Activated naive CD8-positive, alpha-beta T cell treated with anti-CD3 and anti-CD28 coated beads, Interleukin-2, amount 10 ng/mL, durations not matched to agents 7 days and 5 days (primary cell): ENCODE measurements at places on chromosomes 16 and 17. TPM values are rescaled to one million over a fixed set of nuclear protein-coding genes. Genes with fewer than 3 reads are reported as not detected.

GRCh38 chr16:49773534-49774475 is 82.1 kb downstream of the ZNF423 start:
- H3K27me3 ChIP-seq = peaks cover 2% of the 10 kb centered on the region
- DNase-seq = no peak
- H3K4me1 ChIP-seq = no peaks in the 10 kb centered on the region
- H3K36me3 ChIP-seq = no peaks in the 10 kb centered on the region

DNA sequence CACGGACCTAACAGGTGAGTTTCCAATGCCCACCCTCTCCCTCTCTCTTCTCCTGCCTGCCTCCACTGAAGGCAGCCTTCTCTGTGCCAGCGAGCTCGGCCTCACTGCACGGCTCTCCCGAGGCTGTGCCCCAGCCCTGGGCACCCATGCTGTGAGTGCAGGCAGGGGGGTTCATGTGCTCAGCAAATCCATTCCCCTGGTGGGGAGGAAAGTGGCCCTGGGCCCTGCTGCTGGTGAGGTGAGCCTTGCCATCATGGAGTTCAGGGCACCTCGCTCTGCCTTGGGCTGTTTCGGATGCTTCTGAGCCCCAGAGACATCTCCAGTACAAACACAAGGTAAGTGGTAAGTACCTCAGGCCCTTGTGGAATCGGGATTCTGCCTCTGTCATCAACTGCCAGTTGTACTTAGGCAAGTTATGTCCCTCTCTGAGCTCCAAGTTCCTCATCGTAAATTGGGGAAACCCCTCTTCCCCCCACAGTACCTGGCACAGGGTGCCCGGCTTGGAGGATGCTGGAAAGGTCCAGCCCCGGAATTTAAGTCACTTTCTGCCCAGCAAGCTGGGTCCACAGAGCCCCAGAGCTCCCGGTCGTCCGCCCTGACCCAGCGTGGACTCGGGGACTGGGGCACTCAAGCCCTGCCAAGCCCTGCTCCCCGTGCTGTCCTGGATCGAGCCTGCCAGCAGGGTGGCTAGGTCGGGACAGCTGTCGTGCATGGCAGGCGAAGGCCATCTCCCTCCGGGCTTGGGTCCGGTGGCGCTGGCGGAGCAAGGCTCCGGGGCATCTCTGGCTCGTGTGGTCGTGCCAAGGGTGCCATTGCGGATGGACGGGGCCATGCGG is 684 bp upstream of the NUDT16L1 start:
- H3K27ac ChIP-seq = peak overlapping the region; percentile 83
- DNase-seq = no peak
- H3K4me1 ChIP-seq = peaks cover 12% of the 10 kb centered on the region
- no peaks in the 10 kb centered on the region for H3K27me3 ChIP-seq

- no peaks in the 10 kb centered on the region for H3K27me3 ChIP-seq
- DNase-seq = no peak
- no peak overlapping the region for H3K27ac ChIP-seq
- H3K4me1 ChIP-seq = no peaks in the 10 kb centered on the region
- H3K4me3 ChIP-seq = no peak overlapping the region
Observed at GRCh38 chr17:51947160-51947735, 211.3 kb downstream of the CA10 start.

DNA sequence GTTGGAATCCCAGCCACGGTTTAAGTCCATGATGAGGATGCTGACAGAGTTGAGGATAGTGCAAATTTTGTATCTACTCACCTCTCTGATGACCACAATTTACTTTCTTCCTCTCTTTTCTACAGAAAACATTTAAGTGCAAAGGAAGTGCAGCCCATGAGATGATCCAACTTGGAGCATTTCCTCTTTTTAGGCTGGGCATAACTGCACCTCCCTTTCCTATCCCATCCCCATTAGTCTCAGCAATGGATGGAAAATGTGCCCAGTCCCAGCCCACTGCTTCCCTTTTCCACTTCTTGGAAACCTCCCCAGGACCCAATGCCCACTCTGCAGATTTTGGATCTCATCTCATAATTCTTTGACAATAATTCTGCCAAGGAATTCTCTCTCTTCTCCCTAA is 16.6 kb upstream of the CCL8 start:
- no peaks in the 10 kb centered on the region for H3K36me3 ChIP-seq
- peaks cover 9% of the 10 kb centered on the region for H3K27me3 ChIP-seq
- H3K27ac ChIP-seq = no peak overlapping the region
- peaks cover 9% of the 10 kb centered on the region for H3K4me1 ChIP-seq
- no peak for DNase-seq

DNA sequence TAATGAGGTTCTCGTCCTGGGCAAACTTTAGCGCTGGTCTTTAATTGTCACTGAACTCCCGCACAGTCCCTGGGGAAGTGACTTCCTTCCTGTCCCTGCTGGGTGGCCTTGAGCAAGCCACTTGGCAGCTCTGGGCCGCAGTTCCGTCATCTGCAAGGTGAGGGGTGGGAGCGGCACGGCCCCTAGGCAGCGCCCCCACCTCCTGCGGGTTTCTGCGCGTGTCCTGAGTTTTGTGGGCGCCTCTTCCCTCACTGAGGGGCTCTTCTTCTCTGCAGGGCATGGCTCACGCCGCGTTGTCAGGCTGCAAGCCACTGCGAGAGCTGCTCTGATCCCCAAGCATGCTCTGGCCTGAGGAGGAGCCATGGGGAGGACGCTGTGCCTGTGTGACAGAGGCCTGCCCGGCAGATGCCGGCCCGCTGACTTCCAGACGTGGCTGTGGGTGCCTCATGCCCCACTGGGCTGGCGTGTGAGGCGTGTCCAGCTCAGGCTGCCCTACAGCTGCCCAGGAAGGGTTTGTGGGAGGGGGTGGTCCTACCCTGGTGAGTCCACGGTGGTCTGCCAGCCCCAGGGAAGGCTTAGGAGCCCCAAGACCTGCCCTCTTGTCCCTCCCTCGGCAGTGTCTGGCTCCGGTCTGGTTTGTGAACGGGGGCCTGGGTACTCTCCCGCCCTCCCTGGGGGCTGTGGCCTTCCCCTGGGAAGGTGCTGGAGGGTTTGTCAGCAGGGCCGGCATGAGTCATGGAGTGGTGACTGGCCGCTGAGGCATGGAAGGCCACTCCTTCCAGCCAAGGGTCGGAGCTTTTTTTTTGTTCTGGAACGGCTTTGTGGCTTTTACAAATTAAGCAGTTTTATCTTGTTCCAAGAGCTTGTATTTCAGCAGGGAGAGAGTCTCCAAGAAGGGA is 182.0 kb downstream of the SEC14L1 start:
- H3K27me3 ChIP-seq = no peaks in the 10 kb centered on the region
- H3K4me1 ChIP-seq = peaks cover 50% of the 10 kb centered on the region
- H3K27ac ChIP-seq = no peak overlapping the region

- peaks cover 19% of the 10 kb centered on the region for H3K36me3 ChIP-seq
- no peak for DNase-seq
- H3K27me3 ChIP-seq = no peaks in the 10 kb centered on the region
- no peak overlapping the region for H3K27ac ChIP-seq
- H3K4me3 ChIP-seq = no peak overlapping the region
Observed at GRCh38 chr16:47342055-47342454, 118.8 kb downstream of the ITFG1 start.

- H3K27me3 ChIP-seq = no peaks in the 10 kb centered on the region
- H3K4me3 ChIP-seq = no peak overlapping the region
- DNase-seq = no peak
- no peaks in the 10 kb centered on the region for H3K4me1 ChIP-seq
Observed at GRCh38 chr16:51657848-51658247, 506.8 kb upstream of the SALL1 start.

- no peaks in the 10 kb centered on the region for H3K27me3 ChIP-seq
- peak overlapping the region; percentile 97 for H3K27ac ChIP-seq
- DNase-seq = peak; percentile 52
- peaks cover 13% of the 10 kb centered on the region for H3K36me3 ChIP-seq
- H3K4me1 ChIP-seq = peaks cover 54% of the 10 kb centered on the region
Observed at GRCh38 chr16:48613061-48613957, 3.3 kb upstream of the N4BP1 start.

DNA sequence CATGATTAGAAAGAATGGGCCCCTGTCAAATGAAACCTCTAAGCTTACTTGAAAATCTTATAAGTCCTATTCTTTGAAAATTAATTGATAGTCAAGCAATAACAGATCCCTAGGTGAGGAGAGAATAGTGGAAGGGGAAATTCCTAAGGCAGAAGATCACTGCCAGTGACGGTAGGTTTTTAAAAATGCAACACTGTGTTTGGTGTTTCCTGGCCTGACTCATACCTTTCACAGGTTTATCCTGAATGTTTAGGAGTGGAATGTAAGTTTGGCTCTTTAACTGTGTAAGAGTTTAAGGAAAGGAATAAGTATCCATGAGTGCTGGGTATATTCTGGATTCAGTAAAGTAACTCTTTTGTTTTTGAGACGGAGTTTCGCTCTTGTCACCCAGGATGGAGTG is 23.8 kb downstream of the HAPSTR1 start:
- no peak overlapping the region for H3K4me3 ChIP-seq
- H3K4me1 ChIP-seq = peaks cover 53% of the 10 kb centered on the region
- H3K27me3 ChIP-seq = no peaks in the 10 kb centered on the region
- H3K36me3 ChIP-seq = peaks cover 44% of the 10 kb centered on the region

DNA sequence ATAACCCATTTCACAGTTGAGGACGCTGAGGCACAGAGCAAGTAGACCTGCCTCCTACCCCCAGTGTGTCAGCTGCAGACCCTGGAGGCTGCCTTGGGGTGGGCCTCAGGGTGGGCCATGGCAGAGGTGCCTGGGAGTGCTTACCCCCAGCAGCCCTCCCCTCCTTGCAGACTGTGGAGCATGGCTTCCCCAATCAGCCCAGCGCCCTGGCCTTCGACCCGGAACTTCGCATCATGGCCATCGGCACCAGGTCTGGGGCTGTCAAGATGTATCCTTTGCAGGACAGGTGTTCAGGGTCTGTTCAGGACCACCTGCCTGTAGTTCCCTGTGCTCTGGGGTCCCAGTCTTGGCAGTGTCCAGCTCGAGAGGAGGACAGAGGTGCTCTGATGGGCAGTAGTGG is 4.3 kb downstream of the LLGL1 start:
- H3K27ac ChIP-seq = no peak overlapping the region
- DNase-seq = no peak
- H3K4me1 ChIP-seq = peaks cover 17% of the 10 kb centered on the region
- no peak overlapping the region for H3K4me3 ChIP-seq
- H3K36me3 ChIP-seq = no peaks in the 10 kb centered on the region
- no peaks in the 10 kb centered on the region for H3K27me3 ChIP-seq

DNA sequence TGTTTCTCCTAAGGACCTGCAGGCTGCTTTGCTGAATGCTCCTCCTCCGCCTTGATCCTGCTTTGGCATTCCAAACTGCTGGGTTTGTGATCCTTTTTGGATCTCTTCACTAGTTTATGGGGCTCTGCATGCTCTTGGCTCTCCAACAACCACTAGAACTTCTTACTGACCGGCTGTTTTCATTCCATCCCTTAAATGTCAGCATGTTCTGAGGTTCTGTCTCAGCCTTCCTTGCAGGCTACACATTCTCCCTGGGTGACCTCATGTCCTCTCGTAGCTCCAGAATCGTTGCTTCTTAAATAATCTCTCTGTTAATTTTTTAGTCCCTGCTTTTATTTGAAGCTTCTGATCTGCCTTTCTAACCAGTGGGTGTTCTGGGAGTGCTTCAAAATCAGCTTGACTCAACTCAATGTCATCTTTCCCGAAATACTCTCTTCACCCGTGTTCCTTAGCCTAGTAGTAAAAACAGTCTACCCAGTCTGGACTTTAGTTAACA is 119.0 kb upstream of the HS3ST2 start:
- DNase-seq = no peak
- H3K27me3 ChIP-seq = peaks cover 8% of the 10 kb centered on the region
- H3K4me1 ChIP-seq = no peaks in the 10 kb centered on the region
- H3K36me3 ChIP-seq = no peaks in the 10 kb centered on the region

DNA sequence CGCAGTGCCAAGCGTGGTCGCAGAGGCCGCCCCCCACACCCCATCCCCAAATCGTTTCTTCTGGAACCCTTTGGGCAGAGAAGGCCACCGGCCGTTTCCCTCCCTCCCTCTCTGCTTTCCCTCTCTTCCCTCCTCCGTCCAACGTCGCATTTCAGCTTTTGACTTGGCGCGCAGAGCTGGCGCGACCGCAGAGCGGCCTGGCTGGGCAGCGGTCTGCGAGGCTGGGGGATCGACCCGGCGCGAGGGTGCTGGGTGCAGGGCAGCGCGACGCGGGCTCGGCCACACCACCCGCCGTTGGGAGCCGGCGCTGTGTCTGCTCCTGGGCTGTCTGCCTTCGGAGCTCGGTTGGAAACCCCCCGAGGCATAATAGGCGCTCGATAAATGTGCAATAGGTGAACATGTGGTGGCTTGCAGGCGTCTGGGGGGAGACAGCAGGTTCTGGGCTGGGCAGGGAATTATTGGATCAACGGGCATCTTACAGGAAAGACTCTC is 2.8 kb upstream of the NTN3 start:
- H3K27me3 ChIP-seq = peaks cover 49% of the 10 kb centered on the region
- peaks cover 8% of the 10 kb centered on the region for H3K4me1 ChIP-seq
- H3K36me3 ChIP-seq = peaks cover 2% of the 10 kb centered on the region

GRCh38 chr17:71530248-71530647 is 590.6 kb upstream of the SOX9 start:
- no peaks in the 10 kb centered on the region for H3K4me1 ChIP-seq
- no peaks in the 10 kb centered on the region for H3K27me3 ChIP-seq
- no peak overlapping the region for H3K27ac ChIP-seq
- DNase-seq = no peak
- no peak overlapping the region for H3K4me3 ChIP-seq

GRCh38 chr16:29962344-29962994 is 590 bp downstream of the TMEM219 start:
- no peak for DNase-seq
- no peaks in the 10 kb centered on the region for H3K27me3 ChIP-seq
- H3K4me3 ChIP-seq = peak overlapping the region; percentile 81
- H3K36me3 ChIP-seq = peaks cover 6% of the 10 kb centered on the region

DNA sequence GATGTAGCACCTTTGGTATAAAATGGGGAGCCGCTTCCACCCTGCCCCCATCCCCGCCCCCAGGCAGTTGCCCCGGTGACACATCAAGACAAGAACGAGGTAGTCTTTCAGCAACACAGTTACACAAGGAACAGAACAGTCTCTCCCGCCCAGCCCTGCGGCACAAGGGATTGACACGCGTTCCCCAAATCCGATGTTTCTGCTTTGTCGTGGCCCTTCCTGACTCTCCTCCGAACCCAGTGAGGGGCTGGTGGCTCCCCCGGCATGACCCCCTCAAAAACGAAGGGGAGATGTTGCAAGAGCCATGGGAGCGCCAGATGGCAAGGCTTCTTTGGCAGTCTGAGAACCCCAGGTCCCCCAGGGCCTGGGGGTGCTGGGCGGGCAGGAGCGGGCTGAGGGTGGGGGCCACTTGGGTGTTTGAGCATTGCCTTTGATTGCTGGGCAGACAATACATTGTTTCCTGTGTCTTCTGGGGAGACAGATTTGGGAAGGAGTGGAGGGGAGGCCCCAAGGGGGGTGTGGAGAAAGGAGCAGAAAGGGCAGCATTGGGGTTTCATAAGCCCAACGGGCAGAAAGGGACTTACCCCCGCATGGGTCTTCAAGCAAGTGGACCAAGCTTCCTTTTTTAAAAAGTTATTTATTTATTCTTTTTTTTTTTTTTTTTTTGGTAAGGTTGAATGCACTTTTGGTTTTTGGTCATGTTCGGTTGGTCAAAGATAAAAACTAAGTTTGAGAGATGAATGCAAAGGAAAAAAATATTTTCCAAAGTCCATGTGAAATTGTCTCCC is 16.6 kb downstream of the COL1A1 start:
- DNase-seq = no peak
- peaks cover 2% of the 10 kb centered on the region for H3K27me3 ChIP-seq
- H3K36me3 ChIP-seq = no peaks in the 10 kb centered on the region
- H3K4me3 ChIP-seq = no peak overlapping the region
- peak overlapping the region; percentile 56 for H3K27ac ChIP-seq
- H3K4me1 ChIP-seq = peaks cover 21% of the 10 kb centered on the region

OR1A2 gene
- not detected for total RNA-seq

CBFA2T3 gene
- 0.08 TPM for total RNA-seq

ARHGDIG gene
- not detected for total RNA-seq

KIFC3 gene
- 1.1 TPM for total RNA-seq

SRL gene
- not detected for total RNA-seq

ABCA5 gene
- 26.7 TPM for total RNA-seq

GPR139 gene
- not detected for total RNA-seq

HOXB13 gene
- total RNA-seq = not detected

SEPTIN1 gene
- total RNA-seq = 293 TPM
